ENCODE measurements at places on chromosomes 5 and 9.

- DNase-seq: no peak
Observed at GRCh38 chr5:55320571-55320970, 12.8 kb downstream of the MTREX start.

DNA sequence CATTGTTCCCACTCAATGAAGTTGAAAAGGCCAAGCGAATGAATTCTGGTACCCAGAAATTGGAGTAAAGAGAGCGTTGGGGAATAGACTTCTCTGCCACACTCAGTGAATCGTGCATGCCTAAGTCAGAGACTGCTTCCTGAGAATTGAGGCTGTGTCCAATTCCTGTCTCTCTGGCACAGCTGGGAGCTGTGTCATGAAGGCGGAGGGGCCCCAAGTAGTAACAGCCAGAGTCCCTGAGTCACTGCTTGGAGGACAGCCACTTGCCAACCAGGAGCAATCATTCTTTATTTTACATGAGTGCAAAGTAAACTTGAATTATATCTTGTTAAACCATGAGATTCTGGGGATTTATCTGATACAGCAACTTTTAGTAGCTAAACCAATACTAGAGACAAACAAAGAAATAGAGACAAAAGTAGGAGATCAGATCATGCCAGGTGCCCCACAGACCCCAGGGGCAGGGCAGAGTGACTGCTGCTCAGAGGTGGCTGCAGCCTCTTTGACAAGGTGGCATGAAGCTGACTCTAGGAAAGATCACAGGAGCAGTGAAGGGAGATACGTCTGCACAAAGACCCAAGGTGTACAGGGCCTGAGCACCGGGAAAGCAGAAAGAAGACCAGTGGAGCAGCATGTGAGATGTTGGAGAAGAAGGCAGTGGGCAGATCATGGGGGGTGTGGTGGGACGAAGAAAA lies 246.0 kb downstream of the GADD45G start:
- no peak for DNase-seq

DNA sequence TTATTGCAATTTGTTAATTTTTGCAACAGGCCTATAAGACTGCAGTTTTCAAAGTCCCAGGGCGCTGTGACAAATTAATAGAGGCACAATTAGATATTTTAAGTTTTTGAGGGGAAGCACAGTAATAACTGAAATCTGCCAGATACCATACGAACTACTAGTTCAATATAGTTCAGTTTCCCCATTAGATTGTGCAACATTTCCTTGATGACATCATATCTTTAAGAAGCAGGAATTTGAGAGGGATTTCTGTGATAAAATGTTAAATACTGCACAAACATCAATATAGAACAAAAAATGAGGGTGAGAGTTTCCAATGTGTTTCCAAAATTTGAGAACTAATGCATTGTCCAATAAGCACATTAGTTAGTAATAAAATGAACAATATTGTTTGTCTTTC lies 56.7 kb upstream of the GRIN3A start:
- no peak for DNase-seq

GRCh38 chr9:87659534-87660419 lies 66.1 kb upstream of the CTSL start:
- DNase-seq: no peak

DNA sequence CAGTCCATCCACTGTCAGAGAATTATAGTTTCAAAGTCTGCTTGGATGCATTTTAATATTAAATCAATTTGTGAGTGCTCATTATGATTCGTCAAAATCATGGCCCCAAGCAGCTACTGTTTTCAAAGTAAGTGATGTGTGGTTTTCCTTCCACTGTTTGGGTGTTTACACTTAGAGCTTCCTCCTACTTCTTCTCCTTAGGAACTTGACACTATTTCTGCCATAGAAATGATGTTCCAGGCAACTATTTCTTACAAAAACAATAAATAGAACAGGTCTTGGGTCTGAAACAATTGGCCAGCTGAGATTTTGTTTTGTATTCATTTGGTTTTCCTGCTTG lies 132.8 kb upstream of the RAI14 start:
- no peak for DNase-seq
